ENCODE measurements at places on chromosomes 4 and X.
A peak's percentile ranks its signal among the peaks of the same experiment; 100 is the strongest.

DNA sequence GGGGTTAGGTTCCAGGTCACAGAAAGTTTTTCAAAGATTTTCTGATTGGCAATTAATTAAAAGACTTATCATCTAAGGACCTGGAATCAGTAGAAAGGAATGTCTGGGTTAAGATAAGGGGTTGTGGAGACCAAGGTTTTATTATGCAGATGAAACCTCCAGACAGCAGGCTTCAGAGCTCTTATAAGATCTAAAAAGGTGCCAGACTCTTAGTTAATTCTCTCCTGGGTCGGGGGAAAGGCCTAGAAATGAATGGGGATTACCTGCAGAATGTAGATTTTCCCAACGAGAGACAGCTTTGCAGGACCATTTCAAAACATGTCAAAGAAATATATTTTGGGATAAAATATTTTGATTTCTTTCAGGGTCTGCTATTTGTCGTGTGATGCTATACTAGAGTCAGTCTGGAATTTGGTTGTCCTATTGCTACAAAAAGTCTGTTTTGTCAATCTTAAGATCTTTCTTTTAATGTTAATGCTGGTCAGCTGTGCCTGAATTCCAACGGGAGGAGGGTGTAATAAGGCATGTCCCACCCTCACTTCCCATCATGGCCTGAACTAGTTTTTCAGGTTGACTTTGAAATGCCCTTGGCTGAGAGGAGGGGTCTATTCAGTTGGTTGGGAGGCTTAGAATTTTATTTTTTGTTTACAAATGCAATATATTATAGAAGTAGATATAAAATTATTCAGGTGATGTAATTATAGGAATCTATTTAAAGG lies 15.8 kb downstream of the EGF start:
- no peak for DNase-seq

DNA sequence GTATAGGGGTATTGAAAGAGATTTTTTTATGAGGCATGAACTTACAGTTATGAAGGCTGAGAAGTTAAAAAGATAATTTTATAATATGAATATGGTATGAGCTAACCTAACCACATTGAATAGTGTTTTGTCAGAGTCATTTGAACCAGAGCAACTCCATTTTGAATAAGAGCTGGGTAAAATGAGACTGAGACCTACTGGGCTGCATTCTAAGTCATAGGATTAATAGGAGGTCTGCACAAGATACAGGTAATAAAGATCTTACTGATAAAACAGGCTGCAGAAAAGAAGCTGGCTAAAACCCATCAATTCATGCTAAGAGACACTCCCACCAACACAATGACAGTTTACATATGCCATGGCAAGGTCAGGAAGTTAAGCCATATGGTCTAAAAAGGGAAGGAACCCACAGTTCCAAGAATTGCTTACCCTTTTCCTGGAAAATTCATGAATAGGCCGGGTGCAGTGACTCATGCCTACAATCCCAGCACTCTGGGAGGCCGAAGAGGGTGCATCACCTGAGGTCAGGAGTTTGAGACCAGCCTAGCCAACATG lies 209.2 kb downstream of the TECRL start:
- no peak for DNase-seq

GRCh38 chrX:19110642-19111041 lies 11.6 kb downstream of the ADGRG2 start:
- no peak for DNase-seq

GRCh38 chrX:102957751-102958150 lies 20.7 kb downstream of the RAB40AL start:
- DNase-seq, result no peak

- peak; percentile 55 for DNase-seq
Observed at GRCh38 chr4:185394568-185395237, 1.0 kb downstream of the LRP2BP start.

GRCh38 chrX:153938226-153938786 lies 3.5 kb upstream of the NAA10 start:
- DNase-seq, result no peak

DNA sequence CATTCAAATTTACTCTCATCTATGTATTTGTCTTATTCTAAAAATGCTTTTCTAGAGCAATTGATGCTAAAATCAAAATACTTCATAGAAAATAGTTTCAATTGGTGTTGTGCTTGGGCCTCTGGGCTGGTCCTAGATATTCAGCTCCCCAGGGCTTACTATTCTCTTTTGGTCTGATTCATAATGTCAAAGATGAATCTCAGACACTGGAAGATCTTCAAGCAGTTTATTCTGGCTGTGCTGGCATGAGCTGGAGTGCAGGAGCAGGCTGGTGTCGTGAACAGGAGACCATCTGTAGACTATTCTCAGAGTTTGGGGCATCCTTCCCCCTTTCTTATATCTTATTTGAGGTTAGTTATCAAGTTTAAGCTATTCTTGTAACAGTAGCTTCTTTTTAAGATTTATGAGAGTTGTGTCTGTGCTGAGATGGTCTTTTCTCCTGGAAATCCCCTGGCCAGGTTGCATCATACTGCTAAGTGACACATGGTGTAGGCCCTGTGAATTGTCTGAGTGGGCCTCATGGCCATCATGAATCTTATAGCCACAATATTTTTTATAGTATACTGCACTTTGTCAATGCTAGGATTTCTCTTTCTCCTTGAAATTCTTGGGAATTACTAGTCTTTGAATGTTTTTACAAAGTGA lies 1624.0 kb upstream of the IGFBP7 start:
- peak; percentile 0 for DNase-seq

GRCh38 chr4:14749910-14750309 lies 252.4 kb upstream of the CPEB2 start:
- DNase-seq, result peak; percentile 6

GRCh38 chr4:118953276-118953675 lies 64.6 kb downstream of the SYNPO2 start:
- DNase-seq, result no peak

GRCh38 chr4:126705266-126705665 lies 927.5 kb upstream of the INTU start:
- DNase-seq, result no peak

DNA sequence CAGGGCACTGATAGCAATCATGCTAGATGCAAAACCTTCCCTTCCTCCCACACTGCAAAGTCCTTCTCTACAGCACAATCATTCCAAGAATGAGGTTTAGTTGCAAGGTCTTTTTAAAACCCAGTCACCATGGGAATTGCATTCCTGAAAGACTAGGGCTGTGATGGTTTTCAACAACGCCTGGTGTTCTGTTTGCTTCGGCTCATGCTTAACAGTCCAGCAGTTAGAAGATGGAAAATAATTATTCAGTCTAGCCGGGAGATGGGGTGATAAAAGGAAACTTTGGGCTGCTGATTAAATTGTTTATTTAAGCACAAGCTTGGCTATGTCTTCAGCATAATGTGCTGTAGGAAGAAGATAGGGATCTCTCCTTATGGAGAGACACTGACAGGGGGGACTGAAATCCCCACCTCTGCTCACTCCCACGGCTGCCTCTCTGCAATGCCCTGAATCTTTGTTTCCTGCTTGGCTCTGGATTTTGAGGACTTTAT lies 211.4 kb downstream of the MID1IP1 start:
- no peak for DNase-seq

- DNase-seq, result no peak
Observed at GRCh38 chr4:183599690-183600089, 59.3 kb downstream of the RWDD4 start.

- DNase-seq, result peak; percentile 59
Observed at GRCh38 chrX:151082077-151082948, 94.1 kb upstream of the GPR50 start.

DNA sequence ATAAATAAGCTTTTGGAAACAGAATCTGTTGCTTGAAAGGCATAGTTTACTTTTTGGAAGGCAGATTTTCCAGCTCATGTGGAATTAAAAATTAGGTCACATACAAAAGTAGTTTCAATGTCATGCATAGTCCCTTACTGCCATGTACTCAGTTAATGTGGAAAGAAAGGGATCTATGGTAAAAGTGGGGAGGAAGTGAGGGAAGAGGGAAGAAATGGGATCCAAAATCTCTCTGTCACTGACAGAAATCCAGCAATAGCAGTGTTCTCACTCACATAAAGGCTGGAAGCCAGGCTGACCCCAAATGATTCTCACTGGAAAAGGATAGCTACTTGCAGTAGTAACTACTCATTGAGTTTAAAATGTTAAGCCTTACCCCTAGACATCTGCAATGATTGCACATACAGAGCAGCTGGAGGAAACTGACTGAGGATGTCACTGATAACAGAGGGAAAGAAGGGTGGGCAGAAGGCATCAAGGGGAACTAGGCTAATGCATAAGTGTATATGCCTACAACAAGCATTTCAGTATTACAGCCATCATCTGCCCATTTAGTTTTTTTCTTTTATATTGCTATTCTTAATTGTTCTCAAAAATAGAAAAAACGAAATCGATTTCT lies 445.6 kb downstream of the FAT4 start:
- DNase-seq, result no peak

DNA sequence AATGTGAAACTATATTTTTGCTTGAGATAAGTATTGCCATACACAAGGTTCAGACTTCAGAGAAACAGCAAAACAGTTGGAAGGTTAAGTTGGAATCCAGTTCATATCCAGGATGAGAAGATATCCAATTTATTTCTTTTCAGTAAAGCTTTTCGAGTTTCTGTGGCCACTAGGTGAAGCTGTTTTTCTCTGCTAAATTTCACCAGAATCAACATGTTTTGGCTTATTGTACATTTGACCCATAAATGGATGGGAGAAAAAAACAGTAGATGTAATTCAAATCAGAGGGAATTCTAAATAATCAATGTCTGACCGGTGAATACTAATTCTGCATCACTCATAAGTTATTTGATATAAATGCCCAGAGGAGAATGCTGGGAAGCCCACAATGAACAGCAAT lies 9.1 kb upstream of the METTL14 start:
- no peak for DNase-seq

GRCh38 chr4:97394653-97395052 lies 748.6 kb downstream of the STPG2 start:
- DNase-seq, result no peak

- DNase-seq, result no peak
Observed at GRCh38 chr4:7236847-7237246, 44.5 kb downstream of the SORCS2 start.

DNA sequence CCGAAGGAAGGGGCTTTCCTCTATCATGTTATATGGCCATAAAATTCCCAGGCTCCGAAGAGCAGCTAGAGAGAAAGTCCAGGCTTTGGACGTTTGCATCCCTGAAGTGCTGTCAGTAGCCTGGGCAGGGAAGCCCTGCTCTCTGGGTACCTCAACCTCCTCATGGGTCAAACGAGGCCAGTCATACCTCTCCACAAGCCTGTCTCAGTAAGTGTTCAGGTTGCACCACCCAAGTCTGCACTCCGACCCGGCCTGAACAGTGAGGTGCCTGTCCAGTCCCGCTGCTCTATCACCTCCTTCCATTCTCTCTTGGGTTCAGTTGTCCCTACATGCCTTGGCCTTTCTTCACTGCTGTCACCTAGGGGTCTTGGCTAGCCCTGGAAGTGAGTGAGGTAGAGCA lies 78.9 kb downstream of the STARD8 start:
- no peak for DNase-seq

- DNase-seq, result no peak
Observed at GRCh38 chr4:26520728-26521450, 30.6 kb upstream of the CCKAR start.

DNA sequence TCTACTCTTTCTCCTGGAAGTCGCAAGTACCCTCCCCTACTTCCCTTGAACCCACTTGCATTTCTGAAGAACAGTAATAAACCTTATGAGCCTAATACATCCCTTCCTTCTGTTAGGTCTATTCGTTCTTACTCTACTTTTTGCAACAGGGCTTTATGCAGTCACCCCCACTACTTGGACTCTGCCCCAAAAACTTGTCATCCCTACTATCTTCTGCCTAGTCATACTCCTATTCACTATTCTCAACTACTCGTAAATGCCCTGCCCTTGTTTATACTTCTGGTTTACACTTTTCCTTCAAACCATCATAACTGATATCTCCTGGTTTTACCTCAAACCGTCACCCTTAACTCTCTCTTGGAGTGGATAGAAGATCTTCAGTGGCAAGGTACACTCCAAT lies 55.2 kb upstream of the SLIT2 start:
- no peak for DNase-seq

DNA sequence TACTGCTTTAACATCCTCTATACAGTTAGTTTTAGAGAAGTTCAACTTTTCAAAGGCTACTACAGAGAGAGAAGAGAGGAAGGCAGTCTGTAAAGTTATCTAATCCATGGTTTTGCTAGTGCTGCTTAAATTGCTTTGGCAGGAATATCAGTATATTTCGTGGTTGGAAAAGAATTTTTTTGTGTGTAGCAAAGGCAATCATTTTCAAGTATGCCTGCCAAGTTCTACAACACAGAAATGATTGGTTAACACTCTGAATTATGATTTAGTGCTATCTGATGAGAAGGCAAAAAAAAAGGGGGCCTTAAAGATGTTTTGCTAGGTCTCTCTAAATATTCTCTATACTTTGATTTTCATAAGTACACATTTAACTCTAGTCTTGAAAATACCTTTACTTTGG lies 133.1 kb downstream of the JADE1 start:
- DNase-seq, result no peak

DNA sequence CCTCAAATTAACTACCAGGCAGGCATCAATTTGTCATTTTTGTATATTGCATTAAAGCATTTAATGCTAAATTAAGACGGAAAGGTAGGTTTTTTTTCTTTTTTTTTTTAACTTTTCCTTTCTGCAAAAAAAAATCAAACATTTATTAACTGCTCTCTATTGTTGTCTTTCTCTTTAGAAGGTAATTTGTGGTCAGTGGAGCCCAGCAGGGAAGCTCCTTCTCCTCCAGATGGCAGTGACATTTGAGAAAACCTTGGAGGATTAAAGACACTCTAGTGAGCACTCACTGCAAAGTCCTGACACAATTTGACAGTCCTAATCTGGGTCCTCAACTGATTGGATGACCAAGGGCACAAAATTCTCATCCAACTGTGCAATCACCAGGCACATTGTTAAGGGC lies 102.4 kb downstream of the SLIT2 start:
- DNase-seq, result no peak

GRCh38 chrX:64456828-64457227 lies 61.6 kb upstream of the MTMR8 start:
- no peak for DNase-seq
